ENCODE measurements at places on chromosomes 12 and 14.

DNA sequence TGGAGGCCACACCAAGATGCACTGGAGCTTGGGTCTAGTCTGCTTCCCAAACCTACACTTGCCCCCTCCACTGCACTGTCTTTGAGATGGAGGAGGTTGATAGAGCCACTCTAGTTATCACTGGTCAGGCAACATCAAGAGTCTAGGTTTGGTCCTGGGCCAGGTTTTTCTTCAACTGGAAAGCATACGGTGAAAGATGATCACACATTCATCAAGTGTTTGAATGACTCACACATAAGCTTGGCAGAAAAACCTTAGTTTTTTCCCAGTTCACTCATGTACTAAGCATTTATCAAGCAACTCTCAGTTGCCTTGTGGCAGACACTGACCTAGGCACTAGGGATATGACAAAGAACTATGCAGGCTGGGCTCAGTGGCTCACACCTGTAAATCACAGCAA is 84.5 kb downstream of the PLEKHG3 start:
- DNase-seq = no peak

DNA sequence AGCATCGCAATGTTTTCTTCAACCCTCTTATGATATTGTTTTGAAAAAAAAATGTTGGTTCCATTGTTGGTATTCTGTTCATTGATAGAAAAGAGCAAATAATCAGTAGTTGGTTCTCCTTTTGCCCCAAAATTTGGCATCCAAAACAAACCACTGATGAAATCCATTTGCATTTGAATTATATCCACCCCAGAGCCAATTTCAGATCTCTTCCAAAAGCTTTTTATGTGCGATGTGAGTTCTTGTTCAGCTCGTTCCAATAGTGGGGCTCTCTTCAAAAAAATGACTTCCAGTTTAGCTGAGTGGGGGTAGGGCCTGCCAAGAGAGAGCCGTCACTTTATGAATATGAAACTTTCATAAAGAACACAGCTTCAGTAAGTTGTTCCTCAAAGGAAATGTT is 130.7 kb downstream of the DIO2 start:
- DNase-seq = no peak

GRCh38 chr12:122064025-122064777 is 14.4 kb upstream of the MLXIP start:
- DNase-seq = peak; percentile 14

- DNase-seq = no peak
Observed at GRCh38 chr12:111111681-111112080, 191.3 kb upstream of the MYL2 start.

DNA sequence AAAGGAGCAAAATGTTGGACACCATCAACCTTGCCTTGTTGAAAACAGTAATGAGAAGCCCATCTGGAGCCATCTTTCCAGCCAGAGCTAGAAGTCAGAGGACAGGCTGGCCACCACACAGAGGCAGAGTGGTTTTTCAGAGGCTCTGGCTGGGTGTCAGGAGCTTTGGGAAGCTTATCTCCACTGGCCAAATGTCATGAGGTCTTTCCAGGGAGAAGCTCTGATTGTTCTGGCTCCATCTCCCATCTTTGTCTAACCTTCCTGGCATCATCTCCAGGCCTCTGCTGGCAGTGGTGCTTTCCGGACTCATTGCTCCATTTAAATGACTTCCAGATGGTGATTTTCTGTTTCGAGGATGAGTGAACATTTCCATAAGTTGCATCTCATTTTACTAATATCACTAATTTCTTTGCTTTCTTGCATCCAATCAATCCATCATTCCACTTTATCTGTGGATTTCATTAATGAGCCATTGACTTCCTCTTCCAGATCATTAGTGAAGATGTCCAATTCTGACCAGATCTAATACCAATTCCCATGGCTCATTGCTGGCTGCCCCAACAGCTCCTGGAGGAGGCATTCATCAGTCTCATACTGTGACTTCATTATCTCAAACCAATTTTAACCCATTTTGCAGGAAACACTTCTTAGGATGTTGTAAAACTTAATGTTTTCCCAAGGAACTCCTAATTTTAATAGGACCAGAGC is 35.3 kb upstream of the TMTC1 start:
- DNase-seq = no peak

DNA sequence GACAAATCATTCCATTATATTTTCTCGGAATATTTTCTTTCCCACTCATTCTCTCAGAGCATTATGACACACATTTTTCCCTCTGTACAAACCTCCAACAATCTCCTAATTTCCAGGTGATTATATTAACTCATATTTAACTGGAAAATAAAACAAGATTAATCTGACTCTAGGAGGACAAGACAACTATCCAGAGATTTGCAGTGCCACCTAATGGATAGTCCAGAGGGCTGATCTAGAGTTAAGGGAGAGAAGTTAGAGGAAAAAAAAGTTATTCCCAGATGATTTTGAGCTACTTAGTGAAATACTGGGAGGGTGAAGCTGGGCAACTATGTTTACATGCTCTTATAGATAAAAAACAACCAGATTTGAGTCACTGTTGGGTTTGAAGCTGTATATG is 161.7 kb downstream of the ALX1 start:
- DNase-seq = no peak

GRCh38 chr14:90625445-90625844 is 190.8 kb downstream of the TTC7B start:
- no peak for DNase-seq

GRCh38 chr12:75747572-75748021 is 236.2 kb upstream of the KRR1 start:
- no peak for DNase-seq

- DNase-seq = no peak
Observed at GRCh38 chr12:113142886-113143332, 6.6 kb upstream of the CFAP73 start.

DNA sequence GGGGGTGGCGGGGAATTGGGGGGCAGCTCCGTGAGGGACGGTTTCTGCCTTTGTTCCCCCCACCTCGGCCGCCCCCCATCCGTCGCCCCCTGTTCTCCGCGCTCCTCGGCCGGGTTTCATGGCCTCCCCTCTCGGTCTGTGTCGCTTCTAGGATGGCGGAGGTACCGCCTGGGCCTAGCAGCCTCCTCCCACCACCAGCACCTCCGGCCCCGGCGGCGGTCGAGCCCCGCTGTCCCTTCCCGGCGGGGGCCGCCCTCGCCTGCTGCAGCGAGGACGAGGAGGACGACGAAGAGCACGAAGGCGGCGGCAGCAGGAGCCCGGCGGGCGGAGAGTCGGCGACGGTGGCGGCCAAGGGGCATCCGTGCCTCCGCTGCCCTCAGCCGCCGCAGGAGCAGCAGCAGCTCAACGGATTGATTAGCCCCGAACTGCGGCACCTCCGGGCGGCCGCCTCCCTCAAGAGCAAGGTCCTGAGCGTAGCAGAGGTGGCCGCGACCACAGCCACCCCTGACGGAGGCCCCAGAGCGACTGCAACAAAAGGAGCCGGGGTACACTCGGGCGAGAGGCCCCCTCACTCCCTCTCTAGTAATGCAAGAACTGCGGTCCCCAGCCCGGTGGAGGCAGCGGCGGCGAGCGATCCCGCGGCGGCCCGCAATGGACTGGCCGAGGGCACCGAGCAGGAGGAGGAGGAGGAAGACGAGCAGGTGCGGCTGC is 575 bp downstream of the NAA30 start:
- peak; percentile 66 for DNase-seq

DNA sequence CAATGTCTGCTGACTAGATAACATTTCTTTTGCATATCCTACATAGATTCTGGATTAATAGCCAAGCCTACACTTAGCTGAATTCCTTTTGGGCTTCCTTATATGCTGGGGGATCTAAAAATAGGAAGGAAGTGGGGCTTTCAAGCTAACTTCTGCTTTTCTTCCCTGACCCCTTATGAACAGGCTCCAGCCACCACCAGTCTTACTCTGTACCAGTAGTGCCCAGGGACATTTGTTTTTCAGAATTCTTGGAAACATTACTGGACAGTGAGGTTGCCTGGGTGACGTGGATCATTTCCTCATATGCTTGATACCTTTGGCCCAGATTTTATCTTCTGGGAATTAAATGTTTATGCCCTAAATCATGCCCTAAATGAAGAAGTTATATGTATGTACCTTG is 55.9 kb upstream of the SRRM4 start:
- DNase-seq = no peak

- DNase-seq = no peak
Observed at GRCh38 chr14:96953087-96953874, 156.1 kb downstream of the VRK1 start.

All from stimulated activated naive CD4-positive, alpha-beta T cell (primary cell).